Astrocyte of the cerebellum (primary cell): ENCODE measurements at places on chromosomes 1 and 21.

DNA sequence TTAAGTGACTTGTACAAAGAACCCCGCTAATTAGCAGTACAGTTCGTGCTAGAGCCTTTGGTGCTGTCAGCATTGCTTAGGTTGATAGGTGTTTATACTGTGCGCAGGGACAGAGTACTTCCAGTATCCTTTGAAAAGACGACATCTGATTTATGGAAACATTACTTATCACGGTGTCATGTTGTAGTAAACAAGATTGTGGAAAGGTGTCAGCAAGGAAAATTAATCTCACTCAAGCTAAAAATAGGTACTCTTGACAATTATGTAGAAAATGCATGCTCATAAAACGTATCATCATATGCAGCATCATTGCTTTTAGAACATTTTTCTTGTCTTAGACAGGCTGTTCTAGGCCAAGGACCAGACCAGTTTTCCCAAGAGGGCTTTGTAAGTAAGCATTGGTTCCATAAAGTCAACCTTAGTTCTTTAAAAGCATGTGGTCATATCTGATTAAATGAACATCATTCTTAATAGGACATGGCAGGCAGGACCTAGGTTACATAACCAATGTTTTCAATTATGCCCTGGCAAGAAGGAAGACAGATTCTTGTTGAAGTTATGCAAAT, 33.0 kb downstream of the SH3BGR start:
- DNase-seq: no peak

GRCh38 chr1:217311766-217312165, 319.1 kb downstream of the GPATCH2 start:
- no peak for DNase-seq

- DNase-seq: no peak
Measured at GRCh38 chr1:176110203-176110602, 96.9 kb downstream of the COP1 start.

DNA sequence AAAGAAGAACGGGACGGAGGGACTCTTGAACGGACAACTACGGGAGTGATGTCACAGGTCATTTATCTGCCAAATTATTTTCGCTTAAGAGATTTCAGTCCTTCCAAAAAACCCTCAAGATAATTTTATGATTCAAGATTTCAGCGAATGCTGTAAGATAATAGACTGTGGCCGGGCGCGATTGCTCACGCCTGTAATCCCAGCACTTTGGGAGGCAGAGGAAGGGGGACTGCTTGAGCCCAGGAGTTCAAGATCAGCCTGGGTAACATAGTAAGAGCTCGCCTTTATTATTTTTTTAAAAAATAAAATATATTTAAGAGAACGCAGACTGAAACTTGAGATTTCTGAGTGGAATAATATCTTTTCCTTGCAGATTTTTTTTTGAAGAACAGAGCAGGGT, 609 bp downstream of the RWDD2B start:
- no peak for DNase-seq

DNA sequence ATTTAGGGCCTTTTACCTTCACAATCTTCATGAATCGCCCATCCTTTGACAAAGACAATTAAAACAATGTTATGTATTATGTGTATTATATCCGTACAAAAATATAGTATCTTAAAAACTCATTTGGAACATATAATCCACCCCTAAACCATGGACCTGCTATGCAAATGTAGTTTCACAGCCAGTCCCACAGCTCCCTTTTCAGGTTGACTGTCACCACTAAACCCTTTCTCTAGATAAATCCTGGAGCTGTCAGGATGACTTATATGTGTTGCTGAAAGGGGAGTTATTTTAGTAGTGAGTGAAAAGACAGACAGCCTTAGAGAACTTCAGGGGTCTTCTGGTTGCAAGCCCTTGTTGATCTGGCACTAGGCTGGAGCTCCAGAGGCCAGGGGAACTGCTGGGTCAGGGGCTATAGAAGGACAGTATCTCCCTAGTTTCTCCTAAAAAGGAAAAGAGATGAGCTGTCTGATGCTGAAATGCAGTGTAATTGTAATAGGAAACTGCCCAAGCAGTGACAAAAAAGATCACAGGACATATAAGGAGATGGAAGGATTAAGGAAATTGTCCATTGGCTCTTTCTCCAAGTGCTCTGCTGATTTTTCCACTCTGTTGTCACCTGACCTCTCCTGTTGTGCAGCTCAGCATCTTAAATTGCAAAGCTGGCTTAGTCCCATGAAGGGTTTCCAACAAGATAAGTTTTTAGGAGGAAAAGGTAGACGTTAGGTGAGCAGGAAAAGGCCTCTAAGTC, 127.7 kb downstream of the S1PR1 start:
- DNase-seq: no peak
